B cell (primary cell): ENCODE measurements at places on chromosomes 2 and 18.

DNA sequence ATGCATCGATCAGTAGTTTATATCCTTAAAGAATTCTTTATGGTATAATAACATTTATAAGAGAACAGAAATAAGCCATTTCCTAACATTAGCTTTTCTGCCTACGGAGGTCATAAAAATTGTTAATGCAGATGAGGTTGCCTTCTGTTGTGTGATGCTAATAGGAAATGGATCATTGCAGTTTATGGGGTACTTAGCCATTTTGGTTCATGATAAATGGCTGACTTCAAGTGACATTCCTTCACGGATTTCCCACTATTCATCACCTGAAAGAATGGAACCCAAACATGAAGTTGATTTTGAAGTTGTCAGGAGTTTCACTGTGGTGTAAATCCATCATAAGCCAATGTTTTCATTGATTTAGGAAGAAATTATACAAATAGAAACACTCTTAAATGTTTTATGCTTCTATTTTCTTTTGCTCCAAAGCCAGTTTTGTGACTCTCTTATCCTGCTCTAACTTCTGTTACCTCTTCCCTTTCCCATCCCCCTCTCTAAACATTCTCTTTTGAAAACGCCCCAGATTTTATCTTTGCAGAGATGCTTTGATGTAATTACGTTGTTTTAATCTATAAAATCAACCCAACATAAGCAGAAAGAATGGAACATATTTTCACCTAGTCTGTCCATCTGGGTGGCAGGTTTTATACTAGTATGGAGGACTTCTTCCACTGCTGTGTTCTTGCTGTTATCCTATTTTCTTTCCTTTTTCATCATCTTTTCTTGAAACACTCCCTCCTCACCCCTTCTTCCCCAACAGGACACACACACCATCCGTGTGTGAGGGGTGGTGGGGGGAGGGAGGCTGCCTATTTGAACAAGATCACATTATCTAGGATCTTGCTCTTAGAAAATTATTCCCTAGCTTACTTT, 58.2 kb downstream of the GREB1L start:
- no peak for DNase-seq

DNA sequence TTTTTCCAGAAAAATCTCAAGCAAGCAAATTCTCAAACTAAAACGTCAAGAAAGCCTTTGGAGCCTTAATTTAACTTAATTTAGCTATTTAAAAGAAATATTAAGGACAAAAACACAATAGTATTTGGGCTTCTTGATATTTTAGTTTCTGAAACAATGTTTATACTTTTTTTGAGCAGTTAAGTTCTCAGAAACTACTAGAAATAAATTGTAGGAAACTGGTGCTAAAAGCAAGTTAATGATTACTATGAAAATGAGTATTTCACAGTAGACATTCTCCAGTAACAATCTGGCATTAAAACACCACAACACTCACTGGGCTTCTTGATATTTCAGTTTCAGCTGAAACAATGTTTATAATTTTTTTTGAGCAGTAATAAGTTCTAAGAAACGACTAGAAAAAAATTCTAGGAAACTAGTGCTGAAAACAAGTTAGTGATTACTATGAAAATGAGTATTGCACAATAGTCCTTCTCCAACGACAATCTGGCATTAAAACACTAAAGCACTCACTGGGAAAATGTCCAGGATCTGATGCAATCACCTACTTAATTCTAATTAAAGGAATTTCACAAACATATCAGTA, 45.1 kb downstream of the TRAK2 start:
- DNase-seq = no peak

GRCh38 chr18:63869374-63869773, 18.1 kb upstream of the SERPINB2 start:
- no peak for DNase-seq

DNA sequence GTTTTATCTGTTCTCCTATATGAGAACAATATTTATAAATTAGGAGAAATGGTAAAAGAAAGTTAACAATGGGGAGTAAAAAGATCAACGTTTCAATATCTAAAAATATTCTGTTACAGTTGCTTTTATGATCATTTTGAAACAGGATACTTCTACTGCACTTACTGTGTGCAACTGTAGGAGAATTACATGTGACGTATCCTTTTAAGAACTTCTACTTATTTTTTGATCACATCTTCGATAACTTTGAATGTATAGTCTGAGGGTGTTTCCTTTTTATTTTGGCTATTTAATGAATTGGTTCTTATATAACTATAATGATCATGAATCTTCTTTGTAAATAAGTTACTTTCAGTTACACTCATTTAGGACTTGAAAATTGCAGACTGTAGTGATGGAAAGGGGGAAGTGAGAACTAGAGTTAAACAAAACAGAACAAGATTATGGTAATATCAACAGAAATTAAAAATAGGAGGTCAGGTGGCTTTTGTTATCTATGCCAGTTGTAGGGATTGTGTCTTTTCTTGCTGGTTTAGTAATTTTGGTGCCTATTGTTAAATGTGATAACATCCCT, 109.9 kb downstream of the MSTN start:
- peak; percentile 52 for DNase-seq
